Activated T-helper 1 cell treated with anti-CD3 and anti-CD28 coated beads, Interleukin-12 subunit alpha, Interleukin-12 subunit beta, Interleukin-2, Interleukin-4 antibody, amounts not matched to agents 30 ng/mL and 10 ng/mL and 1 ng/mL, durations not matched to agents 14 hours and 24 hours and 36 hours (primary cell): ENCODE measurements at places on chromosomes 16 and 17. TPM values are rescaled to one million over a fixed set of nuclear protein-coding genes. Genes with fewer than 3 reads are reported as not detected.

DNA sequence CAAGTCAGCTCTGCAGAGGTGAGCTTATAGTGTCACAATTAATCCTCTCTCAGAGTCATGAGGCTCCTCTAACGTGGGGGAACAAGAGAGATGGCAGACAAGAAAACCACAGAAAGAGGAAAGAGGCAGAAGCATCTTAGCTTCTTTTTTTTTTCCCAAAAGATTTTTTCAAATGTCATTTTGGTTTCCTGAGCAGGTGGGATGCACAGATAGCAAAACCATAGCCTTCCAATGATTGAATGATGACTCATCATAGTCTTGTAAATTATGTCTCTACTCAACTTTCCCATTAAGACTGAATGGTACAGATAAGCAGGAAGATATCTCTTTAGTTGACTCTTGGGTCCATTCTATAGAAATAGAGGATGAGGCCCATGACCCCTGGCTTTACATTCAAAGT, 162.8 kb upstream of the ZFHX3 start:
- no peak for DNase-seq

- DNase-seq: no peak
Measured at GRCh38 chr17:82950525-82951102, 110.8 kb upstream of the ZNF750 start.

DNA sequence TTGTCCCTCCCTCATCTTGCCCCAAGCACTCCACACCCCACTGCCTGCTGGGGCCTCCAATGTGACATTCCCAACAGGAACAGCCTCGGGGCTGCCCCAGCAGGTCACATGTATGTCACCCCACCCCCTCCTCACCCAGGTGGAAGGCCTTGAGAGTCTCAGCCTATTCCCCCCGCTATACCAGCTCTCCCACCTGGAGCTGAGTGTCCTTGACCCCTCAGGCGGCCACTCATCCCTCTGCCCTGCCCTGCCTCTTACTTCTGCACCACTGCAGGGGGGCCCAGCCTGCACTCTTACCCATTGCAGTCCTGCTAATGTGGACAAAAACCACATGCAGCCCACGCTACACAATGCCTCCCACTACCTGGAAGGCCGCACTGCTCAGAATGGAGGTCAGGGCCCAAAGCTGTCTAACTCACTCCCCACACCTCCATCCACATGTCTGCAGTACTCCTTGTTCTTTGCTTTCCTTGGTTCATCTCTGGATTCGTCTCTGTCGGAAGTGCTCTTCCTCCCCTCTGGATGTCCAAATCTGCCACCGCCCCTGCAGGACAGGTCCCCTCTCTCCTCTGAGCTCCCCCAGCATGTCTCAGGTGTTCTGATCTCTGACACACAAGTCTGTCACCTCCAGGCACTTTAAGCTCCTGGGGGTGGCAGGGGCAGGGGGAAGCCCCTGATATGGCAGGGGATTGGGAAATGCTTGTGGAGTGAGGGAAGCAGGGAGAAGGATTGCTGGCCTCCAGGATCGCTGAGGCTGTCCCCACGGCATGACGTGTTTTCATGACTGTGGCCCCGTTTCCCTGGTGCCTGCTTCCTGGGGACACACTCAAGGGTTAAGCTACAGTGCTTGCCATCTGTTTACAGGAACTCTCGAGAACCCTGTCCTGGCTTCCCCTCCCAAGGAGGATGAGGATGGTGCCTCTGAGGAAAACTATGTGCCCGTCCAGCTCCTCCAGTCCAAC, 20.8 kb downstream of the TRPV2 start:
- no peak for DNase-seq

CCL1 gene
- 264 and 266 TPM in 2 replicates for total RNA-seq

GRCh38 chr16:87303431-87303930, 13.7 kb downstream of the C16orf95 start:
- no peak for DNase-seq

DNA sequence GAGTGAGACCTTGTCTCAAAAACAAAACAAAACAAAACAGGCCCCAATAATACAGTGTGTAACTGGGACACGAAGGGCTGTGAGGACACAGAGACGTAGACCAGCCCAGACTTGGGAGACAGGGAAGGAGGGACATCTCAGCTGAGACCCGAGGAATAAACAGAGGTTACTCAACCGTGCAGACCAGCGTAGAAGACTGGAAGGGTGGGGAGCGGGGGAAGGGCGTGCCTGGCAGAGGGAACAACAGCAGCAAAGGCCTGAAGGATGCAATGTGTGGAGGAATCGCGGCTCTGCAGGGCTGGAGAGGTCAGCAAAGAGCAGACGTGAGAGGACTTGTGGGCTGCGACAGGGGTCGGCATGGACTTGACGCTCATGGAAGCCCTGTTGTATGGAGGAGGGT, 11.6 kb upstream of the CES4A start:
- DNase-seq: no peak

- DNase-seq: no peak
Measured at GRCh38 chr17:56918916-56919315, 5.1 kb upstream of the TRIM25 start.

CCL4 gene
- total RNA-seq: 1,230 and 1,243 TPM in 2 replicates

GRCh38 chr16:4613636-4614570, 785 bp downstream of the UBALD1 start:
- DNase-seq: no peak

DNA sequence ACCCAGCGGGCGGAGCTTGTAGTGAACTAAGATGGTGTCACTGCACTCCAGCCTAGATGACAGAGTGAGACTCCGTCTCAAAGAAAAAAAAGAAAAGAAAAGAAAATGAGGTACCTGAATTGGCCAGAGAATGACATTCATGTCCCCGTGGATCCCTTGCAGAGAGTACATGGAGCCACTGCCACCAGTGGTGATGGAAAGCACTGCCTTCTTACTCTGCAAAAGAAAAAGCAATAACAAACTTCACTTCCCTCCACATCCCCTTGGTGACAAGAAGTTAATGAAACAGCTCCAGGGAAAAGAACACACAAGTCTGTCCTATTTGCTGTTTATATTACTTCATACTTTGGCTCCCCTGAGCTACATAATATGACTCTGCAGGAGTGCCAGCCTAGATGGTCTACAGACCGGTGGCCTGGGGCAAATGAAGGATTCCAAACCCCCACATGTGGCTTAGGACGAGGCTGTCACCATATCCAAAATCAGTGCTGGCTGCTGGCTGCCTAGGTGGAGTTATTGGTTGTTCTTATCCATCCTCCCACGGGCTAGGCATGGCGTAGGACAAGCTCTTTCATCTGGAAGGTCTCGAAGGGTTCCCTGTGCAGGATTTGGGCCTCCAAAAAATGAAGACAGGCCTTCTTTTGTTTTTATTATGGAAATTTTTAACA, 13.3 kb downstream of the NQO1 start:
- no peak for DNase-seq

DNA sequence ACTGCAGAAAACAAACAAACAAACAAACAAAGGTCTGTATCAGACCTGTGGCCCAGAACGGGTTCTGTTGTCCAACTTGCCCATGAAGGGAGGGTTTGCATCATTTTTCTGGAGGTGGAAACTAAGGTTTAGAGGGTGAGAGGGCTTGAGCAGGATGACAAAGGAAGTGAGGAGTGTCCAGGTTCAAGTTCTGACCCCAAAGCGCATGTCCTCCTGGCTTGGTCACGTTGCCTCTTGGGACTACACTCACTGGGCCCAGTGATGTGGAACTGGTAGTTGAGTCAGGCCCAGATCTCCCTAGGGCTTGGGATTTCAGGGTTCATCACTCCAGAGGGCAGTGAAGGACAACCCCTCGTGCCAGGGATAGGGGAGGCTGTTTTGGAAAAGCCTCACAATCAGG, 1.8 kb downstream of the SREBF1 start:
- DNase-seq: no peak

- DNase-seq: no peak
Measured at GRCh38 chr17:39665642-39666224, 584 bp downstream of the TCAP start.

DNA sequence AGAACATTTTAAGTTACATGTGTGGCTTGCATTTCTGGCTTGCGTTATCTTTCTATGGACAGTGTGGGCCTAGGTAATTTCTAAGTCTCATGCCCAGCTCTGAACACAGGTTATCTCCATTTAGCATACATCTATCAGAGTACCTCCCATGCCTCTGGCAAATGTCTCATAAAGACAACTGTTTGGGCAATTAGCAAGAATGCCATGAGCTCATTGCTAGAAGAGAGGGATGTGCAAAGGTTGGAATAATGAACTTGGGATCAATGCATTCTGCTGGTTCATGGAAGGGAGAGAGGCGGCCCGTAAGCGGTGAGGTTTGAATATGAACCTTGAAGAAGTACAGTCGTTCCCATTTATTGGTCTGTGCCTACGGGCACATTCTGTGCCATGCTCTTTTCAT, 14.4 kb downstream of the SYT17 start:
- DNase-seq: no peak

- no peak for DNase-seq
Measured at GRCh38 chr17:19729900-19730299, 13.5 kb upstream of the SLC47A2 start.

CAMTA2 gene
- 98.5 and 103 TPM in 2 replicates for total RNA-seq

KRT12 gene
- total RNA-seq: not detected in 2 replicates

- DNase-seq: no peak
Measured at GRCh38 chr17:45424769-45425124, 7.9 kb downstream of the ARHGAP27 start.

DNA sequence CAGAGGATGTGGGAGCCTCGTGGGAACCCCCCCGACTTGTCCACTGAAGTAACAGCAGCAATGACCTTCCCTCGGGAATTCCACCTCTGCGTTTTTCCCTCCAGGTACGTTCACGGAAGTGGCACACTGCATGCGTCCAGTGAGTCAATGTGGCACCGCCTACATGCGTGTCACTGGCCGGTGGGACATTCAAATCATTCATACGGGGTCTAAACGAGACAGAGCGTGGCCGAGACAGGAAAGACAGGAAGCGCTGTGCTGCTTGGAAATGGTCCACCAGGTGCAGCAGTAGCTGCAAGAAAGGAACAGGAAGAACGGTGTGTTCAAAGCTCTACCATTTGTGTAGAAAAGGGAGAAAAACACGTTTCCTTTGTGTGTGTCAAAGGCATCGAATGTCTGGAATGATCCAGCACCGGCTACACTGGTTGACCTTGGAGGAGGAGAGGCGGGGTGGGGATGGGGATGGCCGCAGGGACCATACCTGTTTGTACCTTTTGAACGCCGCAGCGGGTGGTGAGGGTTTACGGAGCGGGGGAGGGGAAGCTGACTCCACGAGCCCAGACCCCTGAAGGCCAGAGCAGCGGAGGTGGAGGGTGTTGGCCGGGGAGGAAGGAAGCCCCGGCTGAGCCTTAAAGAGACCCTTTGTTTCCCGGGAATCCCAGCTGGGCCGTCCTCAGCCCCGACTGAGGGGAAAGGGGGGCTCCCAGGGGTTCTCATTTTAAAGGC, 1.7 kb upstream of the PGAP6 start:
- DNase-seq: no peak

- no peak for DNase-seq
Measured at GRCh38 chr17:10648956-10649355, 8.2 kb downstream of the MYH3 start.

HASPIN gene
- total RNA-seq: 25.7 and 26.1 TPM in 2 replicates

DNA sequence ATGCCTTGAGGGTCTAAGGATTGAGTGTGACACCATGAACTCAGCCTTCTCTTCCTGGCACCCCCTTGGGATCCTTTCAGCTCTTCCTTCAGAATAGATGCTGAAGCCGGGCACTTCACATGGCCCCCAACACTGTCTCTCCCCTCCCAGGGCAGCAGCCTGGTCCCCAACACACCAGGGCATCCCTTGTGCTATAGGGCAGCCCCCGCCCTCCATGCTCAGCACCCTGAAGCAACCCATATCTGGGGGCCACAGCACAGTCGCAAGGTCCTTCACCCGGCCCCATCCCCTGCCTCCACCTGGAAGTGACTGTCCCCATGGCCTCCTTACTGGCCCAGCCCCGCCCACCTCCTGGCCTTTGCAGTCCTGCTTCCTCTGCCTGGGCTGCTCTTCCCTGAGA, 143.1 kb downstream of the C16orf95 start:
- no peak for DNase-seq

- DNase-seq: peak; percentile 34
Measured at GRCh38 chr16:10981697-10982216, 37.4 kb downstream of the CLEC16A start.

- no peak for DNase-seq
Measured at GRCh38 chr16:11217651-11218603, 38.1 kb downstream of the SOCS1 start.

GRCh38 chr17:80846932-80847331, 144.7 kb upstream of the CHMP6 start:
- no peak for DNase-seq

OSGIN1 gene
- 1.2 and 2.2 TPM in 2 replicates for total RNA-seq

ALOX12 gene
- total RNA-seq: not detected in 2 replicates

- no peak for DNase-seq
Measured at GRCh38 chr16:57637965-57638364, 9.5 kb downstream of the ADGRG1 start.

GRCh38 chr17:40203131-40203530, 16.0 kb upstream of the WIPF2 start:
- no peak for DNase-seq

- no peak for DNase-seq
Measured at GRCh38 chr17:44502598-44503146, 534 bp downstream of the GPATCH8 start.

PLA2G15 gene
- 8.6 and 8.8 TPM in 2 replicates for total RNA-seq

PNMT gene
- total RNA-seq: not detected in 2 replicates

MTHFSD gene
- 30.6 and 31.8 TPM in 2 replicates for total RNA-seq

CLEC19A gene
- total RNA-seq: not detected in 2 replicates

- no peak for DNase-seq
Measured at GRCh38 chr16:81641395-81642106, 137.5 kb upstream of the PLCG2 start.

DNA sequence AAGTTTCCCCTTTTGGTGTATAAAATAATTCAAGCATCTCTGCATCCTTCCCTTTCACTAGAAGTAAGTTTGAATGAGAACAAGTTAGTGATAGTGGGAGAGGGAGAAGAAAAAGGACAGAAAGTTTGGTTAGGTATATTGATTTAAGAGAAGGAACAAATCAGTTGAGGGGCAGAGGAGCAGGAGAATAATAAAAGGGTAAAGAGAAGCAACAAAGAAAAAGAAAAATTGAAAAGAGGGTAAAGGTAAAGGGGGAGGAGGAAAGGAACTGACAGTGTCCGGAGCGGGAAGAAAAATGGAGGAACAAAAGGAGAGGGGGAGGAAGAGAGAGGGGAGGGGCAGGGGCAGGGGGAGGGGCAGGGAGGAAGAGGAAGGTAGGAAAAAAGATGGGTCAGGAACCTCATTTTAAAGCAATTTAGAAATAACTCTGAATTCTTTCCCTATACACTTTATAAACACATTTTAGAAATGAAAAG, 6.3 kb upstream of the IGF2BP1 start:
- DNase-seq: no peak

DNA sequence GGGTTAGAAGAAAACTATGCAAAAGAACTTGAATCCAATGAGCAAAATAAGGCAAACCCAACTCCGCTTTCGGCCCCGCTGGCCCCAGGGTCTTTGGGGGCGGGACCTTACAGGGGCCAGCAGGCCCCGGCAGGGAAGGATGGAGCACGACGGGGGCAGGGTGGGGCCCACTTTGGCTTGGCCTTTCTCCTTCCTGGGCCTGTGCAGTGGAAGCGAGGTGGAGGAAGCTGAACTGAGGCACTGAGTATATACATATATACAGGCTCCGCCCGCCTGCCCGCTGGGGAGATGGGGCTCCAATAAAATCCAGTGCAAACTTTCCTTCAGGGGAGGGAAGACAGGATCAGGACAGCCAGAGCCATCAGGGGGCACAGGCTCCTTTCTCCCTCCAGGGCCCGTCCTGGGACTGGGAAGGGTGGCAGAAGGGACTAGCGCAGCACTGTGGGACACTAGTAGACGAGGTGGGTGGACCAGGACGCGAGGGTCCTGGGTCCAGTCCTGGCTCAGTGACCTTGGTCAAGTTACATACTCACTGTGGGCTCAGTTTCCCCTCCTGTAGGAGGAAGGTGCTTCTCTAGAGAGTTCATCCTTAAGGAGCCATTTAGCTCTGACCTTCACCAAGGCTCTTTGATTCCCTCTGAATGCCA, 20.9 kb upstream of the MPO start:
- DNase-seq: no peak
